Smooth muscle cell of the umbilical artery (primary cell): ENCODE measurements at places on chromosomes 16 and 17. TPM values are rescaled to one million over a fixed set of nuclear protein-coding genes. Genes with fewer than 3 reads are reported as not detected.

HEATR9 gene
- total RNA-seq = not detected in 2 replicates

MED31 gene
- total RNA-seq = 7.8 and 9.5 TPM in 2 replicates

CACNG3 gene
- not detected in 2 replicates for total RNA-seq

C16orf74 gene
- total RNA-seq = 11.6 and 12.6 TPM in 2 replicates

ZSCAN10 gene
- total RNA-seq = not detected in 2 replicates

MT1M gene
- total RNA-seq = not detected in 2 replicates
